Psoas muscle (tissue), 8 donors: ENCODE measurements at places on chromosomes 16 and 17.

DNA sequence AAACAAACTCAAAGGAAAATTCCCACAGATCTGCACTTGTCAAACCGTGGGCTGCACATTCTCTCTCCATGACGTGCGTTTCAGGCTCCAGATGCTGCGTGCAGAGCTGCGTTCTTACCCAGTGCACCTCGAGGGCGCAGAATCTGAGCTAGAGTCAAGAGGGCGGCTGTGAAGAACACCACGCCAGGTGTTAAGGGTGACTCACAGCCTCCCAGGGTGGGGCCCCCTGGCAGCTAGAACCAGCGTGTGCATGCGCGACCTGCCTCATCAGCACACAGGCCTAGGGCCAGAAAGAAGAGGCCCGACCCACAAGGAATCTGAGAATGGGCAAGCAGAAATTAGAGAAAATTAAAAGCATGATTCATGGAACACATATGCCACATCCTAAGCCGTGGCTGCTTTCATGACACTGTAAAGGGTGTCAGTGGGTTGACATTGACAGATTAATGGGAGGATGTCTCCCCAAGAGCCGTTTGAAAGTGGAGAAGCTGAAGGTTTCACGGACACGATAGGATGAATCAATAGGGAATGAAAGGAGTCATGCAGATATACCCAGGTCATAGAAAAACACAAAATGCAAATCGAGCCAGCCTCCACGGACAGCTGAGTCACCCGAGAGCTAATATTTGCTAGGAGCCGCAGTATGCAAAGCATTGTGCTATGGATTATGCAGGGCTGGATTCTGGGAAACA lies 29.0 kb downstream of the MARCHF10 start:
- DNase-seq, result no peak

DNA sequence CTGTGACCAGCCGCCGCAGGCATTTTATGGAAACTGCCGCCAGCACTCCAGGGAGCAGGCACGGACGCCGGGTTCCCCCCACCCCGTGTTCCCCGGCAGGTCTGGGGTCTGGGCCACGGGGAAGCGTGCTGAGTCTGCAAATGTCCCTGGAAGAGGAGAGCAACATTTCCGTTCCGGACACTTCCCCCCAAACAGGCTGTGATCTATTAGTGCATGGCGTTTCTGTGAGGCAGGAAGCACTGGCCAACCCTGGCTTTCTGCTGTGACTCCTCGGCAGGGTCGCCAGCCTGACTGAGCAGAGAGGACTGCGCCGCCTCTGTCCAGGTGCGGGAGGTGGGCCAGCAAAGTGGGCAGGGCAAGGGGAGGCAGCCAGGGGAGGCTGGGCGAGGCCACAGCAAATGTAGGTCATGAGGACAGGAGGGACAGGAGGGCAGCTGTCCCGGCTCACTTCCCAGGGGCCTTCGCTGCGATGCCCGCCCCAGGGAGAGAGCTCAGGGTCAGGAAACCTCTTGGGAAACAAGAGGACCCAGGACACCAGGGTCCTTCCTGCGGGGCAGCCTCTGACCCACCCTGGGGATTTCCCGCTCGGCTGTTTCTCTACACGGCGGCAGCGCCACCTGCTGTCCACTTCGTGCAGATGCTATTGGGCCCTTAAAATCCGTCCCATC lies 9.5 kb downstream of the FOXF1 start:
- DNase-seq, result peak; percentile 56

GRCh38 chr17:35218915-35219314 lies 24.0 kb upstream of the SLFN5 start:
- DNase-seq, result no peak

DNA sequence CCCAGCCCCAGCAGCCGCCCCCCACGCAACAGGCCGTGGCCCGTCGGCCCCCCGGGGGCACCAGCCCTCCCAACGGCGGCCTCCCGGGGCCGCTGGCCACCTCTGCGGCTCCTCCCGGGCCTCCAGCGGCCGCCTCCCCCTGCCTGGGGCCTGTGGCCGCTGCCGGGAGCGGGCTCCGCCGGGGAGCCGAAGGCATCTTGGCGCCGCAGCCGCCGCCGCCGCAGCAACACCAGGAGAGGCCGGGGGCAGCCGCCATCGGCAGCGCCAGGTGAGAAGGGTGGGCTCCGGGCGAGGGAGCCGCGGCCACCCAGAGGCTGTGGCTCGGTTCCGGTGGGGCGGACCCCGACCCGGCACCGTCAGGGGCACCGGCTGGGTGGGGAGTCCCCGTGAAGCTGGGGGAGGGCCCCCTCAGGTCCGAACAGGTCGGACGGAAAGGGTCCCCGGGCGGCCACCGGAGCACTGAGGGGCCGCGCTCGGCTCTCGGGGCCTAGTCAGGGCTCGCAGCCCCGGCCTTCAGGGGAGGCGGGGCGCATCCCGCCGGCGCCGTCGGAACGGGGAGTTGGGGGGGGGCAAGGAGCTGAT lies 583 bp downstream of the ATXN2L start:
- DNase-seq, result peak; percentile 59

DNA sequence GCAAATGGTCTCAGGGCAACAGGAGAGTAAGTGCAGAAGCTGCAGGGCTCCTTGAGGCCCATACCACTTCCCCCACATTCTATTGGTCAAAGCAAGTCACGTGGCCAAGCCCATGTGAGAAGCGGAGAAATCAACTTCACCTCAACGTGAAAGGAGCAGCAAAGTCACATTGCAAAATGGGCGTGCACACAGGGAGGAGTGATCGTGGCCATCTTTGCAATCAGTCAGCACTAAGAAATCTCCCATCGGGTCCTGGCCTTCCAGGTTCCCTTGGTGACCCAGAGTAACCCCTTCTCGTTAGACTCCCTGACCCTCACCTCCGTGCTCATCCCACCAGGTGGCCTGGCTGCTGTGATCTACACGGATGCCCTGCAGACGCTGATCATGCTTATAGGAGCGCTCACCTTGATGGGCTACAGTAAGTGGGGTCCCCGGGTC lies 38.0 kb downstream of the SLC5A11 start:
- no peak for DNase-seq

DNA sequence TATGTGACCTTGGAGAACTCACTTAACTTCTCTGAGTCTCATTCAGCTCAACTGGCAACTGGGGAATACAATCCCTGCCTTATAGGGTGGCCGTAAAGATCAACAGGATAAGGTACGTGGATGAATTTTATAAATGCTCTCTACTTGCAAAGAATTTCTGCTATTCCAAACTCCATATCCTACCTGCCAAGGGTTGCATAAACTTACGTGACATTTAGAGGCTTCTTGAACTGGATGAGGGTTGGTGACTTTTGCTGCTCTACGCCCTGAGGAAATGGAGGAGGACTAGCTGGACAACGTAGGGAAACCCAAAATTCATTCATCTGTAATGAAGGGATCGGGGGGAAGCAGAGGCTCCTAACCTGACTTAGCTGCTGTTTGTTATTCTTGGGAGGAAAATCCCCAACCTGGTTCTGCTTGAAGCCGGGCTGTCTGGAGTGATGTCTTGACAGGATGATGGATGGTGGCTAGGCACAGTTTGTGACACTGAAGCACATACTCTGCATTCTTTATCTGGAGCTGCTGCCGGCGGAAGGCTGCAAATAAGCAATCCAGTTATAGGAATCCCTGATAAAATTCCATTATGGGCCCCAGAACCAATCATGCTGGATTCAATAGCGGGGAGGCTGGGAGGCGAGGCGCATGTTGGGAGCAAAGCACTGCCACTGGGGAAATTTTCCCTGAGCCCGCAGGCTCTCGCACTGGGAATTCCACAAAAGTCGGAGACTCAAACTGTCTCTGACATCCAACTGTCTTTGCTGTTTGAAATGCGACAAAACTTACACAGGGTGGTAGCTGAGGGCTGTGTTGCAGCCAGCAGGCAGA lies 94.7 kb upstream of the SDK2 start:
- no peak for DNase-seq

DNA sequence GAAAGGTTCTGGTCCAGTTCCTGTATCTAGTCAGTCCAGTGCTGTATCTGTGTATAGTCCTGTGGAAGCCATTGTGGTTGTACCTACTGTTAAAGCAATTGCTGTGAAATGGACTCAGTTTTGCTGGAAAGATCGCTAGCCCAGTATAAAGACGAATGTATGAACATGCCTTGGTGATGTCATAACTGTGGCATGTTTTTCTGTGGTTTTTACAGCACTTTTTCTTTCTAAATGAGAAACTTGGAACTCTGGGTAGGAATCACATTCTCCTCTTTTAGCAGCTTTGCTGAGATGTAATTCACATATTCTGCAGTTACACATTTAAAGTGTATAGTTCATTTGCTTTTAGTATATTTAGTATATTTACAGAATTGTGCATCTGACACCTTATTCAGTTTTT lies 58.1 kb downstream of the MAP2K4 start:
- DNase-seq, result no peak
